IMR-90 (cell line): ENCODE measurements at places on chromosomes 6 and 20. TPM values are rescaled to one million over a fixed set of nuclear protein-coding genes. Genes with fewer than 3 reads are reported as not detected.

The SLC22A3 gene
- not detected in 2 replicates for polyA plus RNA-seq

The HLA-DMB gene
- polyA plus RNA-seq = 0.19 and 0.20 TPM in 2 replicates

The SLC17A5 gene
- polyA plus RNA-seq = 18.7 and 20.8 TPM in 2 replicates

DNA sequence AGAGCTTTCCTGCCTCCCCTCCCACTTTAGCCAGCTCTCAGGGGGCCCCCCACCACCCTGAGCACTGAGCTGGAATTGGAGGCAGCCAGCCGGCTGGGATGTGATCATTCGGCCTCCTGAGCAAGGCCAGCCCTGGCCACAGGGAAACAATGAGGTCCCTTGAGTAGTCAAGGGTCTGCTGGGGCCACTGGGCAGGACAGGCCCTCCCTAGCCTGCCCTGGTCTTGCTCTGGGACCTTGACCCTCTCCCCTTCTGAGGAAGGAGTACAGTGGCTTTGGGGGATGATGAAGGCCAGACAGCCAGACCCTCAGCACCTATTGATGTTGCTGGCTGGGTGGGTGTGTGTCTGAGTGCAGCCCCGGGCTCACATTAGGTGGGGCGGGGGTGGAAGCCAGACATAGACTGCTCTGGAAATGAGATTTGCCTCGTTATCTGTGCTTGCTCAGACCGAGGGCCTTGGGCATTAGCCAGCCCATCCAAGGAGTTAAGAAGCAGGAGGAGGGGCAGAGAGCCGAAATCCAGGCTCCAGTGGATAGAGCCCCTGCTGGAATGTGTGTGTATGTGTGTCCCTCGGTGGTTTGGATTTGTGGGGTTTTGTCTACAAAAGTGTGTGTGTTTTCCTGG is 21.3 kb downstream of the CD40 start:
- no peaks in the 10 kb centered on the region for H3K36me3 ChIP-seq
- no peak for DNase-seq
- H3K4me3 ChIP-seq = no peak overlapping the region

- peak; percentile 59 for DNase-seq
- peaks cover 11% of the 10 kb centered on the region for H3K4me1 ChIP-seq
- no peak overlapping the region for H3K4me3 ChIP-seq
- H3K27ac ChIP-seq = no peak overlapping the region
- no peaks in the 10 kb centered on the region for H3K36me3 ChIP-seq
These were observed 147.4 kb downstream of the ALDH8A1 start for GRCh38 chr6:134802426-134803058.

DNA sequence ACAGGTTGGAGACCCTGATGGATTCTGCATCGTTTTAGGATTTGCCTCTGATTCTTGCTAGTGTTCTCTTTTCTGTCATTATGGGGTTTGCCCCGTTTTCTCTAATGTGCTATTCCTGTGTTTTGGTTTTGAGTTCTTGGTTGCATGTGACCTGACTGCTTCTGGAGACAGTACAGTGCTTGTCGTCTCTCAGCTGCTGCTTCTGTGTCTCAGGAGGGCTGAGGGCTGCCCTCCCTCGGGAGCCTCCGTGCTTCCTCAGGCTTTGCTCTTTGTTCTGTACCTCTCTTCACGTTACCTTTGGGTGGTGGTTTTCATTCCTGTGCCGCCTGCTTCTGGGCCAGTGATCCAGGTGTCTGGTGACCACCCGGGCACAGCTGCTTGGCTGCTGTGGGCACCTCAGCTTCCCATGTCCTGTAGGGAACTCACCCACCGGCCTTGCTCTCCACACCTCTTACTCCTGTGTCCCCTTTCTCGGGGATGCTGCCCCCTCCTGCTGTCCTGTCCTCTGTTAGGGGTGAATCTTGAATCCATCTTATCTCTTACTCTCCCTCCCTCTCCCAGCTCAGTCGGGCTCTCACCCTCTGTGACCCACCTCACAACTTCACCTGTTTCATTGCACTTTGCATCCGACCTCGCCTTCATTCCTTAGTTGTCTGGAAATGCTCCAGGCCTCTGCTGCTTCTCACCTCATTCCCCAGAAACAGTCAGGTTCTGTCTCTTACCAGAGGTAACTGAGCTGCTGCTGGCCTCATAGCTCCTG is 33.2 kb downstream of the PANK2 start:
- no peak for DNase-seq
- peaks cover 34% of the 10 kb centered on the region for H3K36me3 ChIP-seq
- peaks cover 18% of the 10 kb centered on the region for H3K4me1 ChIP-seq
- H3K27me3 ChIP-seq = no peaks in the 10 kb centered on the region

DNA sequence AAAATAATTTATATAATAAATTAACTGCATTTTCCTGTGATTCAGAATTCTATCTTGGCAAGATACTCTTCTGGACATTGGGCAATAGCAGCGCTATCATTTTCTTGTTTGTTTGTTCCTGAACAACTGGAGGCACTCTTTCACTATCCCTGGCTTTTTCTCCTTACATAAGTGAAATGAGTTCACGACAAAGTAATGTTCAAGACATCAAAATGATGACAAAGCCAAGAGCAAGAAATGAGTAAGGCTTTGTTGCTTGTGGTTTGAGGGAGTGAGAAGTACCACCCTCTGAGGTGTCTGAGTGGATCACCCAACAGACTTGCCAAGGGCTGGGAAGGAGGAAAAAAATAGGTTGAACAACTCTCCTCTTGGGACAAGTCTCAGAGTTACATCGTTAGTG is 466.6 kb upstream of the JAG1 start:
- DNase-seq = peak; percentile 84
- no peak overlapping the region for H3K27ac ChIP-seq
- H3K4me1 ChIP-seq = 0 out of 2 replicates have a peak, but pooled peaks cover 2% of the 10 kb centered on the region
- no peak overlapping the region for H3K4me3 ChIP-seq
- no peaks in the 10 kb centered on the region; the same call in 1 of the 2 replicates for H3K27me3 ChIP-seq

DNA sequence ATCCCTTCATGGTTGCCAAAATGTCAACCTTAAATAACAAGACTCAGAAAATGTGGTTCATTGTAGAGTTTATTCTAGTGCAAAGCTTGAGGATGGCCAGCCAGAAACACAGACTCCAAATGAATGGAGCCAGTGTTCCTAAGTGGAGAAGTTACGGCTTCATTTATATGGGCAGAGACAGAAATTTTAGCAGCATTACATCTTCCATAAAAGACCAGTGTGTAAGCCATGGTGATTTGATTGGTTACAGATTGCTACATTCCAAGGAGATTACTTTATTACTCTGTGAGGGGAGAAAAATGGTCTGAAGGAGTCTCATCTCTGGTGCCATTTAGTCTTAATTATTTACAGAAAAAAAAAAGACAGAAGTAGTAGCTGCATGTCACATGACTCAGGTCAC is 97.8 kb downstream of the OTOR start:
- no peak overlapping the region for H3K4me3 ChIP-seq
- DNase-seq = peak; percentile 40
- H3K27ac ChIP-seq = peak overlapping the region; percentile 57; the same call in 1 of the 2 replicates
- H3K27me3 ChIP-seq = no peaks in the 10 kb centered on the region
- H3K4me1 ChIP-seq = peaks cover 3% of the 10 kb centered on the region; the same call in 1 of the 2 replicates
- no peaks in the 10 kb centered on the region for H3K36me3 ChIP-seq

GRCh38 chr20:23096986-23097520 is 10.9 kb upstream of the CD93 start:
- no peak overlapping the region for H3K27ac ChIP-seq
- no peaks in the 10 kb centered on the region for H3K36me3 ChIP-seq
- no peaks in the 10 kb centered on the region for H3K4me1 ChIP-seq
- DNase-seq = no peak
- H3K27me3 ChIP-seq = peaks cover 50% of the 10 kb centered on the region
- H3K4me3 ChIP-seq = no peak overlapping the region

- H3K36me3 ChIP-seq = no peaks in the 10 kb centered on the region
- H3K27ac ChIP-seq = no peak overlapping the region
- H3K27me3 ChIP-seq = no peaks in the 10 kb centered on the region
- no peak overlapping the region for H3K4me3 ChIP-seq
These were observed 335.4 kb downstream of the GRIK2 start for GRCh38 chr6:101728956-101729355.

GRCh38 chr20:12153628-12154027 is 235.9 kb downstream of the BTBD3 start:
- H3K4me1 ChIP-seq = peaks cover 4% of the 10 kb centered on the region
- H3K27me3 ChIP-seq = no peaks in the 10 kb centered on the region
- DNase-seq = peak; percentile 56
- no peaks in the 10 kb centered on the region for H3K36me3 ChIP-seq
- no peak overlapping the region for H3K4me3 ChIP-seq
- no peak overlapping the region for H3K27ac ChIP-seq

DNA sequence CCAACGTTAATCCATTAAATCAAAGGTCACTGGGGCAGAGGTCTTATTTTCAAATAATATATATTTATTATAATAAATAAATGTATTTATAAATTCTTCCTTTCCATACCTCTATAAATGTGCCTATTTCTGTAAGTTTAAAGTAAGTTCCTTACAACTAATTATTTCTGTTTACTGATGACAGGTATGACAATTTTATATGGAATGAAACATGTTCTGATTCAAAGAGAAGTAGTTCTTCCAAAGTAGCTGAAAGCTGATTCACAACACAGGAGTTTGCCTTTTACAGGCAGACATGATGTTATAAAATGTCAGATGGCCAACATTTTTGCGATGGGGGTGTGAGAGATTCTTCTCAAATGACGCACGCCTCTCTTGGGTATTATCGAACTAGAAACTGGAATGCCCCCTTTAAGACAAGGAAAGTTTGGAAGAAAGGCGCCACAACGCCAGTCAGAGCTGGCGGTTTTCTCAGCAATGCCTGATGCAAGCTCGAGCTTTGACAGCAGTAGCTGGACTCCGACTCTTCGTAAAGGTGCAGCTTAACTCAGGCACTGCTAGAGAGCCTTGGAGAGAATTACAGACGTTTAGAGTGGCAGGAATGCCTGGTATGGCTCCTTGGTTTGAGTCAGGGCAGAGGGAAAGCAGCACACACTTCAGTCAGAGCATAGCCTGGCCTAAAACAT is 92.1 kb downstream of the FOXC1 start:
- DNase-seq = peak; percentile 95
- peaks cover 21% of the 10 kb centered on the region for H3K4me1 ChIP-seq
- no peaks in the 10 kb centered on the region for H3K27me3 ChIP-seq
- H3K27ac ChIP-seq = peak overlapping the region; percentile 74
- H3K4me3 ChIP-seq = no peak overlapping the region
